ENCODE measurements at places on chromosomes 7 and 10.

- H3K4me3 ChIP-seq: no peak overlapping the region
- no peaks in the 10 kb centered on the region for H3K27me3 ChIP-seq
- H3K36me3 ChIP-seq: no peaks in the 10 kb centered on the region
- no peak overlapping the region for H3K27ac ChIP-seq
- H3K4me1 ChIP-seq: peaks cover 9% of the 10 kb centered on the region
- DNase-seq: peak; percentile 55
Observed at GRCh38 chr10:30827531-30828120, 198.1 kb upstream of the LYZL2 start.

DNA sequence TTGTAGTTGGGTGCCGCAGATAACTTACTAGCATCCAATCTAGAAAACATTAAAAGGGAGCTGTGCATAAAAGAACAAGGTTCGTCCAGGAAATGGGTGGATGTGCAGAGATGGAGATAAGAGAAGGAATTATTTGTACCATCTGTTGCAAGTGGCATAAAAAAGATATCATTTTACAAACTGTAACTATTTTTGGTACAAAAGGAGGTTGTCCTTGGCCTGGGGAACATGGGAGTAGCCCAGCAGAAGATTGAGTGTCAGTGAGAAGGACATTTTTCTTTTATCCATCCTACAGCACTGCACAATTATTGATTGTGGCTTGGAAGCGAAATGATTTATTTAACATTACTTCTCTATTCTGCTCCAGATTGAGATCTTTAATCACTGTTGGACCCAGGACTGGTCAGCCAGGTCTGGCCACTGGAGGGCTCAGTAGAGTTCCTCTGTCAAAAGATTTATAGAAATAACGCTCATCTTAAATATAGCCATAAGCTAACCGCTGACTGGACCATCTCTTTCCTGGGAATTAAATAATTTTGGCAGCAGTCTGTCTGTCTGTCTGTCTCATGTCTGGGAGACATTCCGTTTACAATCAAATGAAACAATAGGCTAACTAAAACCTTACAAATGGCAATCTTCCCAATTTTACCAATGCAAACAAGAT is 254.1 kb downstream of the KIAA1217 start:
- H3K27ac ChIP-seq: peak overlapping the region; percentile 18
- H3K27me3 ChIP-seq: no peaks in the 10 kb centered on the region
- H3K4me3 ChIP-seq: no peak overlapping the region
- H3K4me1 ChIP-seq: peaks cover 13% of the 10 kb centered on the region

GRCh38 chr7:79175374-79175773 is 278.1 kb downstream of the MAGI2 start:
- DNase-seq: no peak
- no peak overlapping the region for H3K27ac ChIP-seq
- H3K4me3 ChIP-seq: no peak overlapping the region

DNA sequence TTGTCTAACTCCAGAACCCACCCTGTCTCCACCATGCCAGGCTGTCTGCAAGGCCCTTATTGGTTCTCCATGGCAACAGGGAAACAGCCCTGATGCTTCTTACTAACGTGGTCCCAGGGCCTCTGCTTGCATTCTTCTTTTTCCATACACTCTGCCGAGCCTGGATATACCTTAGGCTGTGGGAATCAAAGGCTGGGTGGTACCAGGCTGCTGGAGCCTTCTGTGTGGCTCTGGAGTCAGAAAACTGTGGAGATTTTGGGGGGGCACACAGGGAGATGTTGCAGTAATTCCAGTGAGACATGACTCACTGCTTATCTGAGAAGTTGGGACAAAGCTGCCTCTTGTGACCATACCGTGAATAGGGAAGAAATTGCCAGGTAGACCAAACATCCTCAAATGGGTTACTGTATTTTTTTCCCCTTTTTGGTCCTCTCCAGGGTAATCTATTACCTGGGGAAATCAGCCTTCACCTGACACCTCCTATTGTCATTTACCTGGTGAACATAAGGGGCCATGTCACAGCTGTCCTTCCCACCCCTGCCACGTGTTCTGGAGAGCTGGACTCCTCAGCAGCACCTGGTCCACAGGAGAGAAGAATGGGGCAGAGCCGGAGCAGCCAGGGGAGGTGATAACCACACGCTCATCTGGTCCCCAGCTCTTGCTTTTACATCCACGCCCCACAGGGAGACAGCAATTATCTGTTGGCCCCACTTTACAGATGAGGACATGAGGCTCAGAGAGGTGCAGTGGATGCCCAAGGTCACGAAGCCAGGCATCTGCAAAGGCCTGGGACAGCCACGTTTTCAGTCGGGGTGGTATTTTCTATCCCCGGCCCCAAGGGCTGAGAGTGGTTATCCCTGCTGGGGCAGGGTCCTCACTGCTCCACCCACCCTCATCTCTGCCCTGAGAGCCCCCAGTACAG is 4.6 kb downstream of the CHST3 start:
- no peaks in the 10 kb centered on the region for H3K27me3 ChIP-seq
- peak overlapping the region; percentile 29 for H3K27ac ChIP-seq
- no peaks in the 10 kb centered on the region for H3K36me3 ChIP-seq
- no peak overlapping the region for H3K4me3 ChIP-seq
- peaks cover 89% of the 10 kb centered on the region for H3K4me1 ChIP-seq
- peak; percentile 58 for DNase-seq

DNA sequence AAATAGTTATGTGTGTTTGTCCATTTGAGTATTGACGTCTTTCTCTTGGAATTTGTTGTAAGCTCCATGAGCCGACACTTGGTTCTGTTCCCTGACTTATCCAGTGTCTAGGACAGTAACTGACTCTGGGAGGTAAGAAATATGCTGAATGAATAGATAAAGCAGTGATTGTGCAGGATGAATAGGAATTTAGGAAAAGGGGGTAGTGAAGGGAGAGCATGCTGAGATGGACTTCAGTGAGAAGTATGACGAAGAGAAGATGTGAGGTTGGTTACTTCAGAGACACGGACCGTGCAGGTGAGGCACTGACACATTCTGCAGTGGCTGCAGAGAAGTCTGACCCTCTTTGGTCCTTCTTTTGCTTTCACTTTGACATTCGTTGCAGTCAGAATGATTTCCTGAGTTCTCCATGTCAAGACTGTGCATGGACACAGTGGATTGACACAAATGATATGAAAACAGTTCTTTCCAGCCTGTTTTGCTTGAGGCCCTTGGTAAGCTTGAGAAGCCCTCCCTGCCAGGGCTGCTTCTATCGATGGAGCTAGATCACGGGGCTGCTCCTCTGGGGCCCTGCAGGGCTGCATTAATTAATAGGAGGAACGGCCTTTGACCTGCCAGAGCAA is 261.5 kb upstream of the SORCS1 start:
- peak overlapping the region; percentile 38 for H3K27ac ChIP-seq
- H3K27me3 ChIP-seq: no peaks in the 10 kb centered on the region
- H3K4me1 ChIP-seq: no peaks in the 10 kb centered on the region
- DNase-seq: no peak

- H3K4me3 ChIP-seq: no peak overlapping the region
- H3K27ac ChIP-seq: no peak overlapping the region
- H3K27me3 ChIP-seq: peaks cover 99% of the 10 kb centered on the region
- no peak for DNase-seq
Observed at GRCh38 chr7:20793694-20794394, 7.2 kb upstream of the SP8 start.

DNA sequence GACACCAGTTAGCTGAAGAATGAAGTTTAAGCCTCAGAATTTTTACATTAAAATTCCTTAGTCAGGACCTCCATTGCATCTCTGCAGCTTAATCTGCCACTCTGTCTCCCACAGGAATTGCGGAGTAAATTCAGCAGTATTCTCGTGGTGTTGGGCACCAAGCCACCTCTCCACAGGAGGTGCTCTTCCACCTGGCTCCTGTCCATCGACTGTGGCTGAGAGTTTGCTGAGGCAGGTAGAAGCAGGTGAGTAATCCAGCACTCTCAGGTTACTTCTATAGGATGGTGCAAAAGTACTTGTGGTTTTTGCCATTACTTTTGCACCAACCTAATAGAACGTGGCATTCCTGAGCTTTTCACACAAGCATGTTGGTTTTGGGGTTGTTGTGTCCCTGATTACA is 134.1 kb downstream of the GFRA1 start:
- no peaks in the 10 kb centered on the region for H3K27me3 ChIP-seq
- H3K27ac ChIP-seq: no peak overlapping the region
- DNase-seq: no peak
- H3K4me1 ChIP-seq: no peaks in the 10 kb centered on the region

DNA sequence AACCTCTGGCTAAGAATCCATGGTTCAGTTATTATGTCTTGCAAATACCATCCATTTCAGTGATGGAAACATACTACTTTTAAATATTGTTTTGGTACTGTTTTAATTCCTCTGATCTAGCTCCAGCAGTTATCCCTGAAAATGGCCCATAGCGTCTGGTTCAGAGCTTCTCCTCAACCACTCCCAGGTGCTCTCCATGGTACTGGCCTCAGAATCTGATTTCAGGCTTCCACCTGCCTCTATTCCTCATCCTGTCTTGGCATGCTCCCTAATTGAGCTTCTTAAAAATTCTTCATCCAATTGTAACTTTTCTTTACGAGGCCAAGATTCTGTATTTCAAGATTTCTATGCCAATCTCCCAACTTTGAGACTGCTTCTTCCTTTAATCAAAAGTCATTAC is 236.3 kb downstream of the HTR7 start:
- H3K27me3 ChIP-seq: no peaks in the 10 kb centered on the region
- no peaks in the 10 kb centered on the region for H3K4me1 ChIP-seq
- H3K4me3 ChIP-seq: no peak overlapping the region
- DNase-seq: no peak

- no peaks in the 10 kb centered on the region for H3K36me3 ChIP-seq
- H3K27ac ChIP-seq: no peak overlapping the region
- DNase-seq: no peak
- no peaks in the 10 kb centered on the region for H3K27me3 ChIP-seq
- H3K4me3 ChIP-seq: no peak overlapping the region
- H3K4me1 ChIP-seq: no peaks in the 10 kb centered on the region
Observed at GRCh38 chr7:79922894-79923293, 211.7 kb upstream of the GNAI1 start.

DNA sequence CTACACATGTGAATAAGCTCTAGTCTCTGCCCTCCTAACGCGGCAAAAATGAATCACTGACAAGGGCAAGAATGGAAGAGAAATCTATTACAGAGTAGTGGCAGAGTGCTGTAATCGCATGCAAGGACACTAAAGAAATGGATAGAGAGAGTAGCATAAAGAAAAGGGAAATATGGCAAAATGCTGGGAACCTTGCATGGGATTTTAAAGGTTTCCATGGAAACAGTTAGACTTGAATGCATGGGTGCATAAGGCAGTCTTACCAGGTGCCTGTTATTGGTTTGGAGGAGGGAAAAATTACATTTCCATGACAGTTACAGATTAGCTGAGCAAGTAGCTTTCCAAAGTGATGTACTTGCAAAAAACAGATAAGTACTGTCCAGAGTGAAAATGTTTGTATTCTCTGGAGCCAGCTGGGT is 233.4 kb downstream of the PTN start:
- no peak for DNase-seq
- no peaks in the 10 kb centered on the region for H3K4me1 ChIP-seq
- no peaks in the 10 kb centered on the region for H3K27me3 ChIP-seq
- H3K27ac ChIP-seq: no peak overlapping the region
- H3K36me3 ChIP-seq: no peaks in the 10 kb centered on the region

DNA sequence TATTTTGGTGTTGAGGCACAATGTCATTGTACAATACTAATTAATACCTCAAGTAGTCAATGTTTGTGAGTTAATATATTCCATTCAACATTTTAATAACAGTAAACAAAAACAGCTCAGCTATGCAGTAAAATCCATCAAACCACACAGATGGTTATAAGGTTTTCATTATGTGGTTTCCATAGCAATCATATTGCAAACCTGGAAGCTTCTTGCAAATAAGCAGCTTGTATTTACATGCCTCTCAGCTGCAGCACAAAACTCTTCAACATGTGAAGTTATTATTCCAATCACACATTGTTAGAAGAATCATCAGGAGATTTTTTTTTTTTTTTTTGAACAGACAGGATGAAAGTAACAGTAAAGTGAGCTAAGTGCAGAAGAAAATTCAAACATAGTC is 170.2 kb downstream of the SKAP2 start:
- H3K4me3 ChIP-seq: no peak overlapping the region
- H3K27me3 ChIP-seq: no peaks in the 10 kb centered on the region
- no peak for DNase-seq
- H3K4me1 ChIP-seq: no peaks in the 10 kb centered on the region

DNA sequence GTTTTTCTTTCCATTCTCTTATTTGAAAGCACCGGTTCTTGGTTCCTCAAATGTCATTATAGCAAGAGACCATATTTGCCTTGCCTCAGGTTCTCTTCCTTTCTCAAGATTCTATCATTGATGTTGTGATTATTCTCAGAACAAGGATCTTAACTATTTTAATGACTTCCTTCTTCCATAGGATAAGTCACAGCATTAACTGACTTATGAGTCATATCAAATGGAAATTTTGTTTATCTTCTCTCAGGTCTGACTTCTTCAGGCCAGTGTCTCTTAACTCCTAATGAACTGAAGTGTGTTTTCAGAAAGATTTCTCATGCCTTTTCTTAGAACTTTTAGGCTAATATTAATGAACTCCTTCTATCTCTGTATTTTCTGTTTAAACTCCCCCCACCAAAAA is 794.6 kb upstream of the LRRN3 start:
- H3K27ac ChIP-seq: no peak overlapping the region
- no peaks in the 10 kb centered on the region for H3K4me1 ChIP-seq
- H3K27me3 ChIP-seq: no peaks in the 10 kb centered on the region
- no peak for DNase-seq
- no peaks in the 10 kb centered on the region for H3K36me3 ChIP-seq

- no peaks in the 10 kb centered on the region for H3K27me3 ChIP-seq
- DNase-seq: no peak
- H3K4me1 ChIP-seq: no peaks in the 10 kb centered on the region
- no peak overlapping the region for H3K27ac ChIP-seq
- no peaks in the 10 kb centered on the region for H3K36me3 ChIP-seq
Observed at GRCh38 chr7:95441042-95441823, 6.4 kb upstream of the PON2 start.

DNA sequence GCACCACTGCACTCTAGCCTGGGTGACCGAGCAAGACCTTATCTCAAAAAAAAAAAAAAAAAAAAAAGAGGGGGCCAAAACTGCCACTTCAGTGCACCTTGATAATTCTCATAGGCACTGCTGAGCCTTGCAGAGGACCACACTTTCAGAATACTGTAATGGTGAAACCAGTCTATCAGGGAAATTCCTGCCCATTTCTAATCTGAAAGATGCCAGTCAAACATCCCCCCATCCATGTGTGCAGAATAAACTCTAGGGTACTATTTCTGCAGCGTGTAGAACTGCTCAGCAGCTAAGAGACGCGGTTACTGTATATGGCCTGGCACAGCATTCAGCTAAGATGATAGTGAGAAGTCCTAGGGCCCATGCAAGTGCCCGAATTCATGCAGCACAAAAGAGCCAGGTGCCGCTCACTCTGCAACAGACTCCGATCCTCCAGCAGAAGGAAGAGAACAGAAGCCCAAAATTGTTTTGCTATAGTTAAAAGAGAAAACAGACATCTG is 286.8 kb upstream of the KLF14 start:
- H3K36me3 ChIP-seq: no peaks in the 10 kb centered on the region
- no peak overlapping the region for H3K4me3 ChIP-seq
- H3K27me3 ChIP-seq: no peaks in the 10 kb centered on the region
- H3K27ac ChIP-seq: no peak overlapping the region

- no peak overlapping the region for H3K4me3 ChIP-seq
- no peaks in the 10 kb centered on the region for H3K36me3 ChIP-seq
- H3K27ac ChIP-seq: no peak overlapping the region
- H3K27me3 ChIP-seq: no peaks in the 10 kb centered on the region
Observed at GRCh38 chr7:120160166-120160565, 112.8 kb upstream of the KCND2 start.

- H3K4me1 ChIP-seq: no peaks in the 10 kb centered on the region
- no peaks in the 10 kb centered on the region for H3K27me3 ChIP-seq
- DNase-seq: no peak
- no peaks in the 10 kb centered on the region for H3K36me3 ChIP-seq
- H3K27ac ChIP-seq: no peak overlapping the region
Observed at GRCh38 chr7:43612599-43613589, 30.0 kb downstream of the STK17A start.

All from sigmoid colon (tissue), 7 donors.